ENCODE measurements at places on chromosomes 5 and 9. TPM values are rescaled to one million over a fixed set of nuclear protein-coding genes. Genes with fewer than 3 reads are reported as not detected.

Gene ADRA1B
- polyA plus RNA-seq, result 0.18 TPM

GRCh38 chr5:164466033-164466432 is 960.6 kb downstream of the MAT2B start:
- no peak for DNase-seq

- DNase-seq, result no peak
Measured at GRCh38 chr5:141558150-141558549, 60.6 kb downstream of the DIAPH1 start.

DNA sequence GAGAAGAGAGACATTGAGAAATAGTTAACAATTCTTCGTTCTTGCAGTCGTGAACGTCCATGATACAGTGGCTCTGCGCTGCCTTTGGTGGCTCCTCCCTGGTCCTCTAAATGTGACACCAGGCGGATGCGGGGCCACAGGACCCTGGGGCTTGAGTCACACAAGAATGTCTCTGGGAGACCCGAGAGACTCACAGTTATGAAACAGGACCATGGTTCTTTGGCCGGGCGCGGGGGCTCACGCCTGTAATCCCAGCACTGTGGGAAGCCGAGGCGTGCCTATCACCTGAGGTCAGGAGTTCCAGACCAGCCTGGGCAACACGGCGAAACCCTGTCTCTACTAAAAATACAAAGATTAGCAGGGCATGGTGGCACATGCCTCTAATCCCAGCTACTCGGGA is 767 bp upstream of the ZDHHC11 start:
- no peak for DNase-seq

DNA sequence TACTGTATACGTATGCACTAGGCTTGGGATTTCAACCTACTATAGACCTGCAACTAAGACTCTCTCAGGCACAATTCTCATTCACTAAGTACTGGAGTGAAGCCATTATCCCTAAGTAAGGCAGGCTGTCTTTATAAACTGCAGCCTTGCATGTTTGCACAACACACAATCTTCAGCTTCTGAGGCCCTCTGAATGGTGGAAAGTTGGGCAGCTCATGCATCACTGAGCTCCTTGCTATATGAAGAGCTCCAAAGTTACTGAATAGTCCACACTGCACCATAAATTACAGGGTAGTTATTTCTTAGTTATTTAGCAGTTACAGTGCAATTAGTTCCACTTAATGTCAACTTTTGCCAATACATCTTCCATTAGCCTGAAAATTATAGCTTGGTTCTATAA is 384.6 kb downstream of the BRINP1 start:
- no peak for DNase-seq

Gene NDUFA8
- 55.9 TPM for polyA plus RNA-seq

DNA sequence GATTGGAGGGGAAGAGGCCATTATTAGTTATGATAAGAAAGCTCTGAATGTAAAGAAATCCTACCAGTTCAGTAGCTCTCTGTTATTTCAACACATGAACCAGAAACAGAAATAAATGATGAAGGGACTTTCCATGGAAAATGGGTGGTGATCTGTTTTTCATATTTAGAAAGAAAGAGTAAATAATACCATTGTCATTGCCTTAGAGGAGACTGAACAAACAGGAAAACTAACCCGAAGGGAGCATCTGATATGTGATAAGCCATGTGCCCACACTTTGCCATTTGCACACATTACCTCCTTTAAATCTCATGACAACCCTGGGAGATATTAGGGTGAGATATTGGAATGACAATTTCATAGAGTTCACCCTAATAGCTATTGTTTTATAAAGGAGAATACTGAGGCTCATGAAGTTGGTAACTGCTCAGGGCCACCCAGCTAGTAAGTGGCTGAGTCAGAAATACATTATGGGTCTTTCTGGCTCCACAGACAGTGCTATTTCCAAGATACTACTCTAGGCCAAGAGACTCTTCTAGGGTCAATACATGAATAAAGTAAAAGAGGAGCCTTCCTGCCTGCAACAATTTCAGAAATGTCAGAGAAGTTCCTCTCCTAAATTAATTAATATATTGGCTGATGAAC is 111.0 kb upstream of the SLIT3 start:
- DNase-seq, result no peak

DNA sequence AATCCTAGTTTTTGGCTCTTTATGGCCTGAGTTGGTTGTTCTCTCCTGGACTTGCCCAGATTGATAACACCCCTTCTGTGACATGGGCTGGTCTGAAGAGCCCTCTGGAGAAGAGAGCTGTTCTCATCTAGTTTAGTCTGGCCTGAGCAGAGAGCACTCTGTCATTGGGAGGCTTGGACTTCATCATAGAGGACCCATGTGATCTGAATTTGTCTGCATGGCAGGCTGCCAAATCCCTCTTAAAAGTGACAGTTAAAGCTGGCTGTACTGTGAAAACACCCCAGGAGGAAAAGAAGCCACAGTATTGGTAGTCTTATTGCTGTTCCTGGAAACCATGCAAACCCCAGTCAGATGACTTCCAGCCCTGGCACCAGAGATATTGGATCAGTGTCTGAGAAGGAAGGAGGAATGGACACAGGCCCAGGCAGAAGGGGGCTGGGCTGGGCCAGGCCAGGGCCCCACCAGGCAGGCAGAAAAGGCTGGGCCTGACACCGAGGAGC is 3.7 kb upstream of the WDR31 start:
- DNase-seq, result no peak

GRCh38 chr9:27431543-27432147 is 92.4 kb upstream of the IFNK start:
- DNase-seq, result no peak

Gene SPTLC1
- 44.3 TPM for polyA plus RNA-seq

DNA sequence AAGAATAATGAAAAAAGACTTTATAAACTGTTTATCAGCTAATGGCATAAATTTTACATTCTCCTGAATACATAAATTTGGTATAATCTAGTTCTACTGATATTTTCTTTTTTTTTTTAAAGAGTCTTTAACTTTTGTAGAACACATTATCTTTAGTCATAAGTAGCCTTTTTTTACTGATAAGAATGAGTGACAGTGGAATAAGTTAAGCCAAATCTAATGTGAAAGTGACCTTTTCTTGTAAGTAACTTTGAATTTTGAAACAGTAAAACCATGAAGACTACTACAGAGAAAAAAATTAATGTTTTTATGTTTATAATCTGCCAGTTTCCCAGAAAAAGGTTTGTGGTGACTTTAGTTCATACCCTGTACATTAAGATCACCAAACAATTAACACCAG is 13.7 kb downstream of the CEP78 start:
- DNase-seq, result no peak

DNA sequence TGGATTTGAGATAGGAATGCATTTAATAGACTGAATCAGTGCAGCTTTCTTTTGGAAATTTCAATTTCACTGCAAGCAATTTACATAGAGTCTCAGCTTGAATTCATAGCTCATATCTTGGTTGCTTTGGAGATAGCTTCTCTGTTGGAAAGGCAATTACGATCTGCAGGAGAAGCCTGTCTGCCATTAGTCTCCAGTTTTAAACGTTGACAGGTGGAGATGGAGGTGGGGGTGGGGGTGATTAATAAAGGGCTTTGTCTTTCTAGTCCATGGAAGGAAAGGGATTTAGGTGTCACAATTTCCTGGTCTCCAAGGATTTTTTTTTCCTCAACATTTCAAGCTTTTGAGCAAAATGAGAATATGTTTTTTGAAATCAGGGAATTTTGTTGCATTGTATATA is 184.7 kb downstream of the CARTPT start:
- no peak for DNase-seq

GRCh38 chr5:154197801-154198491 is 7.4 kb downstream of the GALNT10 start:
- no peak for DNase-seq

GRCh38 chr9:90861380-90861779 is 59.8 kb downstream of the SYK start:
- DNase-seq, result no peak

DNA sequence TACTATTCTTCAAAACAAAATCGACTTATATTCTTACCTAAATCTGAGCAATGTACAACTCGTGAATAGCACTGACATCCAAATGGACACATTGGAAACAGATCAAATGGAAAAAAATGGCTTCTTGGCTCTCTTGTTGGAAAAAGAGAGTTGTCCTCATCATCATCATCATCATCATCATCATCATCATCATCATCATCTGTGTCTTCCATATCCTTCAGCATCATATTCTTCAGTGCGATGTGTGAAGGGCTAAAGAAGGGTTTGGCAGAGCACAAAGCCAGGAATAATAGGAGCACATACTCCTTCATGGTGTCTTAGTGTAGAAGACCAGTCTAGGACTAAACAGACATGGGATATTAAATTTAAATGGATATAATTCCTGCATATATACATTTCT is 7.7 kb downstream of the ASPN start:
- no peak for DNase-seq

DNA sequence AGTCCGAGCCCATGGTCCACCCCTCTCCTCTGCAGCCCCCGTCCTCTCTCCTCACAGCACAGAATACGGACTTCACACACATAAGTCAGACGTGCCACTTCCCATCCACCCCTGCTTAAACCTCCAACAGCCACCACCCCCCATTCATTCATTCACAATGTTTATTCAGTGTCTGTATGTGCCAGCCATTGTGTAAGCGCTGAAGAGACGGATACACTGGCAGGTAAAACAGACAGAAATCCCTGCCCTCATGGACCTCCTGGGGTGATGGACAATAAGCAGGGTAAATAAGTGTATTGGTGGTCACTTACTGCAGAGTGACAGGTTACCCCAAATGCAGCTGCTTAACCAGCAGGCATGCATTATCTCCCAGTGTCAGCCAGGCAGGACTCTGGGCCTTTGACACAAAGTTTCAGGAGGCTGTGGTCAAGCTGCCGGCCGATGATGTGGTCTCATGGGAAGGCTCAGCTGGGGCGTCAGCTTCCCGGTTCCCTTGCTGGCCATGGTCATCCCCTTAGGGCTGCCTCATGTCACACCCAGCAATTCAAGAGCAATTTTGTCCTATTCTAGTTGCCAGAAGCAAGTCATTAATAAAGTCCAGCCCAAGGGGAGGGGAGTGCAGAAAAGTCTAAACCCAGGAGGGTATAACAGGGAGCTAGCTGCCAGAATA is 1.8 kb upstream of the PAXX start:
- no peak for DNase-seq

DNA sequence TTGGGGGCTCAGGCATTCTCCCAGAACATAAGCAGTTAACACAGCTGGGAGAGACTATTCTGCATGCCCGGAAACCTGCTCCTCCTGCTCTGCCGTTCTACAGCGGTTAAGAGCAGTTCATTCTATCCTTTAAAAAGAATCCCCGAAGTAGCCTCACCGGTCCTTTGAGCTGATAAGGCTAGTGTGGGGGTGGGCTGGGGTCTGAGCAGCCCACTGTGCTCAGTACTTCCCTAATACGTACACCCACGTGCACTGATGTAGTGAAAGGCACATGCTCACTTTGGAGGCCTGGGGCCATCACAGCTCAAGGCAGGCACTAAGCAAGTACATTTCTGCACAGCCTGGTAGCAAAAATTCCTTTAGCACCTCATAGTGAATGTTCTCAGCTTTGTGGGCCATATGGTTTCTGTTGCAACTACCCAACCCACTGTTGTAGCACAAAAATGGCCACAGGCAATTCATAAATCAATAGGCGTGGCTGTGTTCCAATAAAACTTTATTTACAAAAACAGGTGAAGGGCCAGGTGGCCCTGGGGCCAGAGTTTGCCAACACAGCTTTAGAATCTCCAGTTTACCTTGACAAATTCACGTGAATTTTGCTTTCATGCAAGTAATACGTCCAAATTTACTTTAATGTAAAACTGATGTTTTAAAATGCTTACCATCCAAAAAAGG is 136.4 kb downstream of the ZNF354C start:
- no peak for DNase-seq

DNA sequence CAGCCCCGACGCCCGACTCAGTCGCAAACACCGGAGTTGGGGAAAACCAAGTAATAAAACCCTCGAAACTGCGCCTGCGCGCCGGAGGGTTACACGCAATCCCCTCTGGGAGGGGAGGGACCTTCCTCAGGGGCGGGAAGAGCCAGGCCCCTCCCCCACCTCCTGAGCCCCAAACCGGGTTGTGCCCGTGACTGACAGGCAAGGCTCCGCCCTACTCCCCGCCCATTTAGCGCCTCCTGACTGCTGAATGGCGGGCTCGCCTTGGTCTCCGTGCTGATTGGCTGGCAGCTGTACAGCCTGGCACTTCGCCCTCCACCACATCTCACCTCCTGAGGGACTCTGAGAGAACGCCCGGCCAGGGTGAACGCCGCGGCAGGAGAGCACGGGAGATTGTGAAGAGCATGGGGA is at the start of gene PRDM9:
Gene PRDM9, plus strand, starts transcription at position 332 of the 408 bp plus-strand sequence. CDS start 1,425 bp downstream, outside the sequence.
- DNase-seq, result peak; percentile 16

- no peak for DNase-seq
Measured at GRCh38 chr5:96572864-96573512, 89.2 kb upstream of the CAST start.

All from thymus (tissue), 14 donors.